ENCODE measurements at places on chromosomes 3 and 15.
A peak's percentile ranks its signal among the peaks of the same experiment; 100 is the strongest.

GRCh38 chr3:65251375-65251774 lies 563.6 kb upstream of the ADAMTS9 start:
- no peak for DNase-seq

- no peak for DNase-seq
Observed at GRCh38 chr15:39344662-39345141, 236.2 kb upstream of the THBS1 start.

DNA sequence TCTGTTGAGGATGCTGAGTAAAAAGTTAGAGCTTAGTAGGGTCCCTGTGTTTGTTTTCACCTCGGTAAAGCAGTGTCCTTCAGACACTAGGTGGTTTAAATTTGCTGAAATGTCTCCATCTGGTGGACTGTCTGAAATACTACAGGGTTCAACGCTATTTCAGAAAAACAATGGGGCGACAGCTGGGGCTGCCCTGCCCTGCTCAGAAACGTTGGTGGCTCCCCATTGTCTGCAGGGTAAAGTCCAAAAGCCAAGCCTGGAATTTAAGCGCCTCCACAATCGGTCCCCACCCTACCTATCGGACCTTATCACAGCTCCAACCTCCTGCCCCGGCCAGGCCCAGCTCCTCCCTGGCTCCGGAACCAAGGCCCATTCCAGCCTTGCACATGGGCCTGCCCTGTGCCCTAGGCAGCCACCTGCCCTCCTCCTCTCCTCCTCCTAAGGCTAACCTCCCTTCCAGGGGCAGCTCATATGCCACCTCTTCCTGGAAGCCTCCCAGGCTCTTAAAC lies 4.3 kb upstream of the TSEN2 start:
- DNase-seq: peak; percentile 5

GRCh38 chr3:106036696-106037095 lies 167.9 kb upstream of the CBLB start:
- DNase-seq: no peak

DNA sequence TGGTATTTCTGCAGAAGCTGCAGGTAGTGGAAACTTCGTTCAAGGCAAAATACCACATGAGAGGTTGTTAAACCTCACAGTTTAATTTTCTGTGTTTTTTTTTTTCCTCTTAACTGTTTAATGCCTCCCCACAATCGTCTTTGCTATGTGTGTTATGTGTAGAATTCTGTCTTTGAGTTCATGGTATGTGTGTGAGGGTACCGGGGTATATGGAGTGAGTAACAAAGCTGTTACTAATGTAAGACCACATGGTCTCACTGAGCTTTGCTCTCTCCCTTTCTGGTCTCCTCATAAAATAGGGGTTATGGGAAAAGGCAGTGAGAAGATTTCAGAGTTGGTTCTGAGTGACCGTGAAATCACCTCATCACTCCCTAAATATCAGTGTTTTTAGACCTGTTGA lies 143.6 kb downstream of the USP13 start:
- no peak for DNase-seq

GRCh38 chr3:177811835-177812234 lies 614.6 kb upstream of the TBL1XR1 start:
- no peak for DNase-seq

GRCh38 chr3:141009496-141009895 lies 41.7 kb upstream of the SPSB4 start:
- no peak for DNase-seq

DNA sequence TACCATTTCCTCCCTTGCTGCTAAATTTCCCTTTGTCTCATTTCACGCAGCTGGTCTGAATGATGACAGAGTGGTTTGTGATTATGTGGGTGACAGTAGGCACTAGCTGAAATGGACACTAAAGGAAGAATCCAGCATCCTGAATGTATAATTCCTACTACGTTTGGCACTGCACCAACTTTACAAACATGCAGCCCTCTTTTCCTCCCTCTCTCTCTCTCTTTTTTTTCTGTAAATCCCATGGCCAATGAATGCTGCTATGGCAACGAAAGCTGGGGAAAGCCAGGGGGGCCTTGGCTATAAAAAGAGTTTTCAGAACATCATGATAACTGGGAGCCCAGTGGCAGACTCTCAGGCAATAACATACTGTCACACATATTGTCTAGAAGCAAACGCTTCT lies 367.2 kb upstream of the AGTR1 start:
- DNase-seq: no peak

DNA sequence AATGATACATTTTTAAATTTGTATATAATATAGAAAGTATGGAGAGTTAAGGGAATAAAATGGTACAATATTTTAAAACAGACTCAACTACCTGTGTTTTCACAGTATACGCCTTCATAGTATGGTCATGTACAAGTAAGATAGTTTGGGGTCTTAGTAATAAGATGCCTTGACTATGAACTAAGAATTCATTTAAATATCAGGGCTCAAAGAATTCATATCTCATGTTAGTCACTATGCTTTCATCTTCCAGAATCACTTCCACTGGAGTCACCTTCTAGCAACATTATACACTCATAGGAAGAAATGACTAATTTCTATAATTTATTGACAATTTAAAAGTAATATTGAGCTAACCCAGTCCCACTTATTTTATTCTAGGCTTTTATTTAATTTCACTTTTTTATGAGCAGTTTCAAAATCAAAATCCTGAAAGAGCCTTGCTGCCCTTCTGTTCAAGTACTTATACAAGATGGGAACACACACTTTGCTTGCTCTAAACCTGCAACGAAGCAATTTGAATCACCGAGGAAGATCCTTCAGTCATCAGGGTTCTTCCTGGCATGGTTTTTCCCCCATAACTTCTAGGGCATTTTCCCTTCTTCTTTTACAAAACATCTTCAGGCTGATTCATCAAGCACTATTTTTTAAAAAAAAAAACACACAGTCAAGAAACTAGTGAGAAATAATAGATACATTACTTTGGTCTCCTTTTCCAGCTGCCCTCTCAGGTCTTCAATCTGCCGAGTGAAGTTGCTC lies 94.1 kb downstream of the MYH15 start:
- no peak for DNase-seq

GRCh38 chr3:20776286-20776685 lies 590.3 kb upstream of the SGO1 start:
- no peak for DNase-seq

DNA sequence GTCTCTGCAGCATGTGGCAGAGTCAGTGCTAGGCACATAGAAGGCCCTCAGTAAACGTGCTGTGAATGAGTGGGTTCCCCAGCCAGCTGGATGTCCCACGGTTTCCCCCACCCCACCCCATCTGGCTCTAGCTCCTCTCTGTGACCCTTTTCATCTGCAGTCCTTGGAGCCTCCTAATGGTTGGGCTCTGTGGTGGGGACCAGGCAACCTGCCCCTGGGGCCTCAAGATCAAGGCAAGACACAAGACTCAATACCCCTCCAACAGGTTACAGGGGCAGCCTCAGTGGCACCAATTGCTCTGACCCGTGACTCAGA lies 17.1 kb upstream of the CYP11A1 start:
- DNase-seq: no peak

DNA sequence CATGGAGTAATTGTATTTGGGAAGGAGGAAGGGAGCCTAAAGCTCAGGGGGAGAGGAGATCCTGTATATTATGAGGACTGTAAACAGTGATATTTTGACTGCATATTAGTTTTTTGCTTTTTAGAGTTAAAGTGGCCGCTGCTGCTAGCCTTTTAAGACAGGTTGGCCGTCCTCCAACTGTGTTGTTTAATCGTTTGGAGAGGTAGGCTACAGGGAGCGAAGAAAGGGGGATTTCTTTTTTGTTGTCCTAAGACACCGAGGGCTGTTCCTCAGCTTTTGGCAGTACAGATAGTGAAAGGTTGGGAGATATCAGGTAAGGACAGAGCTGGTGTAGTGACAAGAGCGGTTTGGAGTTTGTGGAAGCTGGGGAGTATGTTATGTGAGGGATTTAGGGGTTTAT lies 38.2 kb upstream of the RNF7 start:
- DNase-seq: no peak

DNA sequence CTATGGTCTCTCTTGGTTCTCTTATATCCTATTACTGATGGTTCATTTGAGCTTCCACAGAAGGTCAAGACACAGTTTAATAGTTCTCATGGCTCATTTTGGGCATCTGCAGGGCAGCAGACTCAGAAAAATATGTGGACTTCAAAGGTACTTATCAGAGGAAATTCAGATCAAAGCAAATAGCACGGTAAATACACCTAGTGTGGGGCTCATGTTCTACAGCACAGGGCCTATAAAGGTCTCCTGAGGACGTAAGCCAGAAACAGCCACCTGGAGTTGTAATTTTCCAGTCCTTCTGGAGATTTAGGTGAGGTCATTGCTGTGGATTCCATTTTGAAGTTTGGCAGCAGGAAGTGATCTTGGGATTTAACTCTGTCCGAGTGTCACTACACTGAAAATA lies 134.5 kb upstream of the SGO1 start:
- no peak for DNase-seq

DNA sequence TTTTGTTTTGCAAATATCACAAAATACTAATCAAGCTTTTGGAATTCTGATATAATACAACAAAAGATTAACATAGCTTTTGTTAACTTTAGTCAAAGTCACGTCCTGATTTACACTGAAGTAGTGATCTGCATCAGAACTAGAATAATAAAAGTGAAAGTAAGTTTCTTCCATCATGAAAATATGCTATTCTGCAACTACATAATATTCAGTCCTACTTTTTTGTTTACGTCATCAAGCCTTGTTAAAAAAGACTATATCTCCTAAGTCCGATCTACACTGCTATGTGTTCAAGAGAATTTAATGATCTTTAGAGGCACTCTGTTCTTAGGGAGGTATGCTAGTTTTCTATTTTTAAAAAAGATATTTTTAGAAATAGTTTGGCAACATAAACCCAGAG lies 330.1 kb downstream of the ARPP21 start:
- no peak for DNase-seq
